ENCODE measurements at places on chromosomes 7 and 10.

- no peak for DNase-seq
These were observed 60.4 kb downstream of the SH3PXD2A start for GRCh38 chr10:103794996-103795395.

- no peak for DNase-seq
These were observed 122.5 kb upstream of the PITRM1 start for GRCh38 chr10:3294919-3295581.

DNA sequence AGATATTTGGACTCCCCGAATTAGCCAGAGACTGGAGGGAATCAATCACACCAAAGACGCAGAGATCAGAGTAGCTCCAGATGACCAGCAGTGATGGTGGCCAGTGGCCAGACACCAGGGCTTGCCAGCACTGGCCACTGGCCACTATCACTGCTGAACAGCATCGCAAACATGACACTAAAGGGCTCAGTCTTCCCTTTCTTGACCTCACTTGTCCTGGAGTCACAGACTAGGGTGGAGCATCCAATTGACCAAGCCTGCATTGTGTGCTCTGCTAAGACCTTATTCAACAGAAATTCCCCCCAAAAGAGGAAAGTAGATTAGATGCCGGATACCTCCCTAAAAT lies 234.7 kb downstream of the CREB5 start:
- no peak for DNase-seq

GRCh38 chr10:43055217-43055616 lies 21.7 kb upstream of the RET start:
- DNase-seq, result no peak

- DNase-seq, result no peak
These were observed 59.4 kb upstream of the COL13A1 start for GRCh38 chr10:69742356-69742695.

- DNase-seq, result no peak
These were observed 251.6 kb upstream of the MKLN1 start for GRCh38 chr7:131076032-131076431.

All from T47D (cell line).